ENCODE measurements at places on chromosomes 5 and 9. TPM values are rescaled to one million over a fixed set of nuclear protein-coding genes. Genes with fewer than 3 reads are reported as not detected.

The ADRA1B gene
- total RNA-seq, result 0.59 TPM

The FOXD4L4 gene
- total RNA-seq, result 0.15 TPM

The FOXD1 gene
- 0.12 TPM for total RNA-seq

The PCDHGB6 gene
- total RNA-seq, result 22.1 TPM

The CEL gene
- total RNA-seq, result 2.2 TPM

The CCDC152 gene
- total RNA-seq, result 11.8 TPM

The TMEFF1 gene
- 103 TPM for total RNA-seq

The BASP1 gene
- 215 TPM for total RNA-seq

The GNA14 gene
- total RNA-seq, result not detected

The C9 gene
- total RNA-seq, result not detected

The PHF24 gene
- total RNA-seq, result 1.8 TPM

The PCDHB6 gene
- total RNA-seq, result 1.5 TPM

The MPDZ gene
- 64.1 TPM for total RNA-seq

The DNM1 gene
- 30.1 TPM for total RNA-seq

The PCDHB16 gene
- total RNA-seq, result 4.0 TPM

The PCDH1 gene
- 48.4 TPM for total RNA-seq

The BTNL8 gene
- 0.22 TPM for total RNA-seq

The ANXA1 gene
- 1.1 TPM for total RNA-seq

The PFN3 gene
- not detected for total RNA-seq
